ENCODE measurements at places on chromosomes 4 and X.

DNA sequence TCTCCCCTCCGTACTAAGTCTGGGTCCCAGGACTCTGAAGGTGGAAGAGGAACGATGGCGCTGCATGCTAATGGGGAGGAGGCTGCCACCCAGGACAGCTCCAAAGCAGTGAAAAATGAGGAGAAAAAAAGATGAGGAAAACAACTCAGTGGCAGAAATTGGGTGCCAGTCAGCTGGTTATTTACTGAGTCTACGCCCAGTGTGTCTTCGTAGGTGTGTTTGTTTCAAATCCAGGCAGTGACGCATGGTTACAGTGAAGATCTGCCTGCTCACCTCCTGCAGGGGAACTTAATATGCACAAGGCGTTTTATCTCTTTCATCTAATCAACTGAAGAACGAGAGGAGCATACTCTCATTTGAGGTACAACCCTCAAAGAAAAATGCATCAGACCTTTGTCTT is 70.9 kb upstream of the FBXW7 start:
- DNase-seq = no peak

- DNase-seq = no peak
Measured at GRCh38 chrX:136061696-136062095, 76.5 kb downstream of the SLC9A6 start.

GRCh38 chr4:168076989-168077725 is 15.2 kb upstream of the ANXA10 start:
- peak; percentile 69 for DNase-seq

DNA sequence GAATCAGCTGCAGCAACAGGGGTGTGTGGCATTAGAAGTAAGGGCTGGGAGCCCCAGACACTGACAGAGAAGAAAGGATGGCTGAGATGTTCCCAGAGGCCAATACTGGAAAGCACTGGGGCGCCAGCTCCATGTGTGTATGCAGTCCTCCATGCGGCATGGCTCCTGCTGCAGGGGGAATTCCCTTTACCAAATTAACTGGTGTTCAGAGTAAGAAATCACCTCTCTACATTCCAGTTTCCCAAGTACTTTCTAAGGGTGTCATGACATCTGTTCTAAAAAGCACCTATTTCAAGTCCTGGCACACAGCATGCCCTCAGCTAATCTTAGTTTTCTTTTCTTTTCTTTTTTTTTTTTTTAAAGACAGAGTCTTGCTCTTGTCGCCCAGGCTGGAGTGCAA is 98.0 kb downstream of the MAML3 start:
- DNase-seq = no peak

DNA sequence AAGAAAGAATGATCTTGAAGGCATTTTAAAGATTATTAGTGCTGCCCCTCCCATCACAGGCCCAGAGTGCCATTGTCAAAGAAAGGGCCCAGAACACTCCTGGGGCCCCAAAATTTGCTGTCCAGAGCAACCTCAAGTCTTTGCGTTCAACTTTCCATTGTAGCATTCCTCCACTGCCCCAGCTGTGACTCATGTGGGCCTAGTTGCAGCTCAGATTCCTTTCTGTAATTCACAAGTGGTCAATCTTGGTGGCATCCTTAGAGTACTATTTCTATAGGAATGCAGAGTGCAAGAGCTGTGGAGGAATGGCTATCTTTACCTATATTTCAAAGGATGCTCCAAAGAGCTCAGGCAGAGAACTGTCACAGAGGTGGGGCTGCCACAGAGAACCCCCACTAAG is 1500.8 kb upstream of the IGFBP7 start:
- no peak for DNase-seq

DNA sequence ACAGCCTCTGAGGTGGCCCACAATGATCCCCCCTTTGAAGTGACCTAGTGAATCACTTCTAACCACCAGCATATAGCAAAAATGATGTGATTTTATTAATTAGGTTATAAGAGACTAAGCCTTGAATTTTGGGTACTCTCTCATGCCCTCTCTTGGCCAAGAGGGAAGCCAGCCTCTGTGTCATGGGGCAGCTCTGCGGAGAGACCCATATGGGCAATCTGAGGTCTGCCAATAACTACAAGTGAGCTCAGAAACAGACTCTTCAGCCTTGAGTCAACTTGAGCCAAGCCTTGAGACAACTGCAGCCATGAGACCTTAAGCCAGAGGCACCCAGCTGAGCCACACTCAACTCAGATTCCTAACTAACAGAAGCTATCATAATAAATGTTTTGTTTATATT is 45.7 kb downstream of the MANBA start:
- no peak for DNase-seq

GRCh38 chr4:121168446-121169281 is 4.5 kb upstream of the TNIP3 start:
- no peak for DNase-seq

Data from stimulated activated CD8-positive, alpha-beta memory T cell treated with anti-CD3 and anti-CD28 coated beads, Interleukin-4, amount 100 ng/mL, for 48 hours (primary cell).